CD8-positive, alpha-beta memory T cell (primary cell): ENCODE measurements at places on chromosomes 4 and X. TPM values are rescaled to one million over a fixed set of nuclear protein-coding genes. Genes with fewer than 3 reads are reported as not detected.

DNA sequence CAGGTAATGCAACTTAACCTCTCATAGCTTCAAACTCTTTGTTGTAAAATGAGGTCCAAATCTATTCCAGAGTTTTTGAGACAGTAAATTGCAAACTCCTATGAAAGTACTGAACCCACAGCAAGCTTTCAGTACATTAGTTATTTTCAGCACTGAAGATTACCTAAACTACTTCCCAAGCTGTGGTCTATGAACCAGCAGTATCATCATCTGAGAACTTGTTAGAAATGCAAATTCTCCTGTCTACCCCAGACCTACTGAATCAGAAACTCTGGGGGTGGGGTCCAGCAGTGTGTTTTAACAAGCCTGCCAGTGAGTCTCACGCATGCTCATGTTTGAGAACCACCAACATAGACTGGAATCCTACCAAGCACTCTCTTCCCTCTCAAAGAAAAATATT lies 5.7 kb upstream of the CASP6 start:
- DNase-seq = no peak

Gene MID1
- total RNA-seq = not detected

GRCh38 chrX:103513476-103514108 lies 5.7 kb downstream of the RAB40A start:
- no peak for DNase-seq

DNA sequence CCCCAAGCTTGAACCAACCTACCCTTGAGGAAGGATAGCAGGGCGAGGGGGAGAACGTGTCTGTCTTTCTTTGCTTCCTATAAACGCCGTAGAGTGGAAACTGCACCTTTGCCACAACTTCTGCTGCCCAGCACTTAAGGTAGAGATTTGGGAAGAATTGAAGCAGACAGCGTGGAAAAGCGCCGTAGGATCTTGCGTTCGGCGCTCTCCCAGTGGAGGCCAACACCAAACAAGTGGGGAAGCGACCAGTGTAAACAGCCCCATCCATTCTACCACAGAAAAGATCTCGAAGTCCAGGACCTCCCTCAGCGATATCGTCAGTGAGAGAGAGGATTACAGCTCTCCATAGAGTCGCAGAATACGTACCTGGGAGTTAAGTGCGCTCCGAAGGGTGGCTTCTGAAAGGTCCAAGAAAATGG lies 3.9 kb upstream of the NKX6-1 start:
- no peak for DNase-seq

Gene FGFR3
- total RNA-seq = 0.07 TPM

GRCh38 chr4:38366456-38366855 lies 297.5 kb upstream of the KLF3 start:
- no peak for DNase-seq

Gene JADE3
- 1.6 TPM for total RNA-seq

- DNase-seq = no peak
Measured at GRCh38 chr4:147975933-147976928, 244.3 kb downstream of the ARHGAP10 start.
